ENCODE measurements at places on chromosomes 1 and 21.

DNA sequence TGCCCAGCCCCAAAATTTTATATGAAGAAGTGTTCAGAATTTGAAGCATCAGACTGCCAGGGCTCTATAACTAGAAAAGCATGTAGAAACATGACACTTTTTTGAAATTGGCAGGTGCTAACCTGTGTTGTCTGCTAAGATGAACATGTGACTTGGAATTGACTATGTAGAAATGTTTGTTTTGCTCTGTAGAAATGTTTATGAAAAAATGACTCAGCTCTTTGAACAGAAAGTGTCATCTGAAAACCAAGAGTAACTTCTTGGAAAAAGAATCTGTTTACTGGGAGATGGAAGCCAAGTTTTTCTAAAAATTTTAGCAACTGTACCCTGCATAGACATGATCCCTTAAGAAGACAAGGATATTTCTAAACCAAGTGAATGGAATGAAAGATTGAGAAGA, 59.2 kb downstream of the LHX9 start:
- no peak for DNase-seq

- no peak for DNase-seq
Measured at GRCh38 chr1:143720087-143721023, 251.4 kb downstream of the FAM72C start.

GRCh38 chr21:32921632-32922230, 104.0 kb upstream of the OLIG2 start:
- DNase-seq = peak; percentile 57

DNA sequence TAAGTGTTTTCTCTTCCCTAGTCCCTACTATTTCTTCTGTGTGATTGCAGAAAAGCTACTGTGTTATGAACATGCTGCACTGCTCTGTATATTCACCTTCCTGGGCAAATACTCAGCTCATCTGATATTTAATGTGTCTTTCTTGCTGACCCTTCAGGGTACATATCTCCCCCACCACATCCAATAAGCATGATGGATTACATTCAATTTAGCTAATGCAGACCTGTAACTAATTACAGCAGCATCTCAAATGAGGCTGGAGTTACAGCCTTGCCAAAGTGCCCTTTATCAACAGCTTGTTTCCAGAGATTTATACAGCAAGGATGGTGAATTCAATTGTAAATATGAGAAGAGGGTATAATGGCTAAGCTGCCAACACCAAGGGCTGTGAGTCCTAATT, 144.0 kb downstream of the KCNH1 start:
- no peak for DNase-seq

GRCh38 chr1:1293263-1294249, 13.3 kb downstream of the SCNN1D start:
- no peak for DNase-seq

- peak; percentile 76 for DNase-seq
Measured at GRCh38 chr1:167791281-167792187, 69.8 kb downstream of the MPZL1 start.

DNA sequence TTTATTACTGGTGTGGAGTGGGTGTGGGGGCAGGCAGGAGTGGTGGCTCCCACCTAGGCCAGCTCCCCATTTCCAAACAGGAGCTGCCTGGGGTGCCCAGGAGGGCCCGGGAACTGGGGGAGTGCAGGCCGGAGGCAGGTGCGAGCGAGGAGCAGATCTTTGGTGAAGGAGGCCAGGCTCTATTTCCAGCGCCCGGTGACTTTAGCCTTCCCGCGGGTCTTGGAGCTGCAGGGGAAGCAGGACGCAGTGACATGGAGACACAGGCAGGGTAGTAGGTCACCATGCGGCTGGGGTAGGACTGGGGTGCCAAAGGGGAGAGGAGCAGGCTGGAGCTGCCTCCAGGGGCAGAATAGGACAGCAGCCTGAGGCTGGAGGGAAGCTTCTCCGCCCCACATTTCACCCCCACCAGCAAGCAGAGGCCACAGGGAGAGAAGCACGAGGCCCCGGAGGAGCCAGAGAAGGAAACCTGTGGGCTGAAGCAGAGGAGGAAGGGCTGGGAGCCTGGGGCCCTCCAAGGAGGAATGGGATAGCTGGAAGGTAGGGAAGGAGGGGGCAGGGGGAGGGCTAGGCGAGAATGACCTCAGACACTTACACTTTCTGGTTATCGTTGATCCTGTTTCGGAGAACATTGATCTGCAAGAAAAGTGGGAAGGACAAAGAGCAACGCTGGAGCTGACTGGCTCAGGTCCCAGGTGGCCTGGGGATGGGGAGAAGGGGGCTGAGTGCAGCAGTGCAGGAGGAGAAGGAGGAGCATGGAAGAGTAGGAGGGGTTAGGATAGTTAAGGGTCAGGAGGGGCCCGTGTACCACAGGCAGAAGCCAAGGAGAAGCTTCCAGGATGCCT, 18.2 kb downstream of the TNNT2 start:
- DNase-seq = no peak

- peak; percentile 53 for DNase-seq
Measured at GRCh38 chr1:5369223-5369622, 623.0 kb downstream of the NPHP4 start.

DNA sequence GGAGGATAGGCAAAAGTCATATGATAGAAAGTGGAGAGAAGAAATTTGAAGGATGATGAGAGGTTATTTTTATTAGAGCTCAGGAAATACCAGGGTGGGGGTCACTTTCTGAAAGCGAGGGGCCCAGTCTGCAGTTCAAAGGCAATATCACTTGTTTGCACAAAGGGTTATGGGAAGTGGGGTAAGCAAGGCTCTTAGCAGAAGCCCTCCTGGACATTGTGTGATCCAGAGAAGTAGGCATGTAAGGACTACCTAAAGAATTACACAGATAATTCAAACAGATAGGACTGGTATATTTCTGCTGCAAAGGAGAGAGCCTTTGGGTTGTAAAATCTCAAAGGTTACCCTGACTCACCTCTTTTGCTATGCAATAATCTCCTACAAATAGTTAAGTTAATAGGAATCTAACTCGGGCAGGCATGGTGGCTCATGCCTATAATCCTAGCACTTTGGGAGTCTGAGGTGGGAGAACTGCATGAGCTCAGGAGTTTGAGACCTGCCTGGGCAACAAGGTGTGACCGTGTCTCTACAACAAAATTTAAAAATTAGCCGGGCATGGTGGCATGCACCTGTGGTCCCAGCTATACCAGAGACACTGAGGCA, 25.2 kb upstream of the PRRC2C start:
- no peak for DNase-seq

GRCh38 chr1:18681423-18681835, 50.8 kb downstream of the PAX7 start:
- no peak for DNase-seq

GRCh38 chr21:15151385-15152103, 86.7 kb upstream of the NRIP1 start:
- no peak for DNase-seq

DNA sequence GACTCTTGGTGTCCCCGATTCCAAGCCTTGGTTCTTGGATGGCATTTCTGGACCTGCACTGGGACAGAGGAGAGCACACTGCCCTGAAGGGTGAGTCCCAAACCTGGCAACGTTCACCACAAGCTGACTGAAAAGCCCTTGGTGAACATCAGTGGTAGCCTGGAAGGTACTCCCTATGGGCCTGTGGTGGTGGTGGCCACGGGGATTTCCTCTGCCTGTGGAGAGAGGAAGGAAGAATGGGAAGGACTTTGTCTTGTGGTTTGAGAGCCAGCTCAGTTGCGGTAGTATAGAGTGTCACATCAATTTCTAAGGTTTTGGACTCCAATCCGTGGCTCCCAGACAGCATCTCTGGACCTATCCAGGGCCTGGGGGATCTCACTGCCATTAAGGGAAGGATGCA, 50.7 kb downstream of the DNAH14 start:
- DNase-seq = no peak

DNA sequence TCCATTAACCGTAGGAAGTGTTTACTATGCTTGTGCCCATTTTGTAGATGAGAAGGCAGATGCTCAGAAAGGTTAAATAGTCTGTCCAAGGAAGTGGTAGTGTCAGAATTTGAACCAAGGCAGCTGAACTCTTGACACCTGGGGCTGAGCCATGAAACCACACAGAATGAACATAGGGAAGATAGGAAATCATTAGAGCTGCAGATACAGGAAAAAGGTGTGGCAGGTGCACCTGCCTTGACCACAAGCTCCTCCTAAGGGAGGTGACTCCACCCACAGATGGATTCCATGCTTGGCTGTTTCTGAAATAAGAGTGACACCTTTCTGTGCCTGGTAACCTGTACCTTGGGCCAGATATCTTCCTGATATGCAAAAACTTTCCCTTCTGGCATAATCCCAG, 69.9 kb upstream of the IGSF21 start:
- DNase-seq = no peak

GRCh38 chr1:54305906-54306514, 100.2 kb downstream of the SSBP3 start:
- DNase-seq = no peak

DNA sequence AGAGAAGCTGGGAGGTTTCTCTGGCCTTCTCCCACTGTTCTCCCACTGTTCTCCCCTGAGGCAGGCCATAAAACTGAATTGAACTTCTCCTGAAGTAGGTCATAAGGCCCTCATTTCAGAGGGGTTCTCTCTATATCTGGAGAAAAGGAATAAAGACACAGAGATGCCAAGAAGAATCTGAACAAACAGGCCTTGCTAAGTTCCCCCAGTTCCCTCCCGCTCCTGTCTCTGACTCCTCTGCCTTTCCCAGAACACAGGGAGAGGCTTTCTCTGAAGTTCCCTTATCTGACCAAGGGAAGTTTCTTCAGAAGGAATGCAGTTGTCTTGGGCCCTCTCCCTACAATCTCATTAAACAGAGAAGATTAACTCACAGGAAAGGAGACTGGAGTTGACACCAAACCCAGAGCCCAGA, 83.4 kb downstream of the SLC16A1 start:
- DNase-seq = no peak

DNA sequence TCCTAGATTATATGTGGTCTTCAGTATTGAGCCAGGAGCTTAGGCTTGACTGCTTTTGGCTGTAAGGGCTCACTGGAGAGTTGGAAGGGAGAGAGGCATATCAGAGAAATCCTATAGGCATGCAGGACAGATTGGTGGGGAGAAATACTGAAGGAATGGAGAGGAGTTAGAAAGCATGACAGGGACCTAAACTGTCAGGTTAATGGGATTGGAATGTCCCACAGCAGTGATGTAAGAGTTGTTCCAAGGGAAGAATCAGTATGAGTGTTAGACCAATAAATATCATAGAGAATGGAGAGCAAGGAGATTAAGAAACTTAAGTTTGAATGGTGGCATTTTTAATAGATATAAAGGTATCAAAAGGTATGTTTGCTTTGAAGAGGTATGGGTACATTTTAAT, 39.7 kb downstream of the SLC35A3 start:
- DNase-seq = no peak

GRCh38 chr1:232130815-232131480, 499.0 kb downstream of the SIPA1L2 start:
- DNase-seq = no peak

DNA sequence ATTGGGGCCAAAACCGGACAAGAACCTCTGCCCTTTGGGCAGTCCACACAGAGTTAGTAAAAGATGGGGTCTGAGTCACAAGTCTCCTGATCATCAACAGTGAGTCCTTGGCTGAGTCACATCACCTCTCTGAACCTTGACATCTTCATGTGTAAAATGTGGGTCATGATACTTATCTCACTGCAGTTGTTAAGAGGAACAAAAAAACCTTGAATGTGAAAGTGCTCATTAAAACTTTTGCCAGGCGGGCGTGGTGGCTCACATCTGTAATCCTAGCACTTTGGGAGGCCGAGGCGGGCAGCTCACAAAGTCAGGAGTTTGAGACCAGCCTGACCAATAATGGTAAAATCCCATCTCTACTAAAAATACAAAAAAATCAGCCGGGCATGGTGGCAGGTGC, 15.7 kb downstream of the S100A16 start:
- no peak for DNase-seq

DNA sequence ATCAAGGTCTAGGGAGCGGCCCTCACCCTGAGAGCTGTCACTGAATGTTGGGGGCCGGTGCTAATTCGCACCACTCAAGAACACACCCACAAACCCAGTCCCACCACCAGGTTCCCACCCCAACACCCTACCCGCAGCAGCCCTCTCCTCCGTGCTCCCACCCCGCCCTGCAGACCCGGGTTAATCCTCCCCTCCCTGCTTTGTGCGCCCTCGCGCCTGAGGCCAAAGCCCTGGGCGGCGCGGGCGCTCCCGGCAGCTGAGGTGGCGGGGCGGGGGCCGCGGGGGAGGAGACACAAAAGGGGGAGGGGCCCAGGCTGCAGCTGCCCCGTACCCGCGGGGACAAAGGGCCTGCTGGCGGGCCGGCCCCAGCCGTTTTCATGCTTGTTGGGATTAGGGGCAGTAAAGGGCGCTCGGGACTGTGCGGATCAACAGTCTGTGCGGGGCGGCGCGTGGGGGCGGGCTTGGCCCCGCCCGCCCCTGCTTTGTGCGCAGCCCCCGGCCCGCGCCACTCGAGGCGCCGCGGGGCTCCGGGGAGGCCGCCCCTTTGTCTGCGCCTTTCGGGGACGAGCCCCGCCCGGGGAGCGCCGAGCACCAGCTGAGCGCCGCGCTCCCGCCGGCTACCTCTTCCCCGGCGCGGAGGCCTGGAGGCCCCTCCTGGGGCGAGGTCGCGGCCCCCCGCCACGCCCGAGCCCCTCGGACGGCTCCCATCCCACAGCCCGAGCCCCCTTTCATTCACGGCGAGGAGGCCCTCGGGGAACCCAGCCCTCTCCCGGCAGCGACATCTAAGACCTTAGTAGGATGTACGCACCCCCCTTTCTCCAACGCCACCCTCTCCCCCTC, 10.9 kb downstream of the C1orf216 start:
- no peak for DNase-seq

GRCh38 chr1:230332061-230332460, 94.1 kb downstream of the PGBD5 start:
- no peak for DNase-seq

DNA sequence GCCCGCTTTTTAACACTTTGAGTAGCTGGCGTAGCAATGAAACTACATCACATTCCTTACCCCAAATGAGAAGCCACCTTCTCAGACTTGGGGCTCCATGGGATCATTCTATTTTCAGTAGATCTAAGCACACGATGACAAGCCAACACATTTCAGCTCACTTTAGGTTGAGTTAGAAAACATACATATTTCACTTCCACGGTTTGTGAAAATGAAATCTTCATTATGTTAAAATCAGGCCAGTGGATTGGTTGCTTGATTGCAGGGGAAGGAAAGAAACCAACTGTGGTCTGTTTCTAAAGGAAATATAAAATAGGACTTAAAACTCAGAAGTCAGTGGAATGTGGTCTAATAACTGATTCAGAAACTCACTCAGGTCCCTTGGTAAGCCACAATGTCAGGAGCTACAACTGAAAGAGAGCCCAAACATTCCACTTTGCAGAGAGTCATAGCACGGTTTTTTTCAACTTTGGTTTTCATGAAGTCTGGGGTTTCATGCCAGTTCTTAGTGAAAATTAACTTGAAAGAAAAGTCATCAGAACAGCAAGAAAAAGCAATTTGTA, 82.3 kb upstream of the TIAM1 start:
- DNase-seq = no peak

All from lower leg skin (tissue), 4 donors.